ENCODE measurements at places on chromosomes 2 and 18. TPM values are rescaled to one million over a fixed set of nuclear protein-coding genes. Genes with fewer than 3 reads are reported as not detected.
A peak's percentile ranks its signal among the peaks of the same experiment; 100 is the strongest.

DNA sequence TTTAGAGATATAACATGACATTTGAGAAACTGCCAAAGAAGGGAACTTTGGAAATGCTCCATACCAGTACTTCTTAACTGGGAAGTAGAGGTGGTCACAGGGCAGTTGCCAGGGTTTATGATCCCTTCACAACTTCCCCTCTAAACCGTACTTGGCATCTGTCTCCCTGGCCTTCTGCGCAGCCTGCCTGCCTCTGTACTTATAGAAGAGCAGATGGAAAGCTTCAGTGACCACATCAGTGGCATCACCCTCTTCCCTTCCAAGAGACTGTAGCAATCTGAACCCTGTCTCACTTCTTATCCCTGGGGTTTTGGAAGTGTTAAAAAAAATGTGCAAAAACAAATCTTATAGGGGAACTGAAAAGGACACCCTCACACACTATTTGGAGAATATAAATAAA lies 64.1 kb downstream of the EIF2AK3 start:
- H3K36me3 ChIP-seq: peaks cover 8% of the 10 kb centered on the region
- no peak for DNase-seq
- H3K27me3 ChIP-seq: no peaks in the 10 kb centered on the region
- no peaks in the 10 kb centered on the region for H3K4me1 ChIP-seq
- no peak overlapping the region for H3K27ac ChIP-seq

DNA sequence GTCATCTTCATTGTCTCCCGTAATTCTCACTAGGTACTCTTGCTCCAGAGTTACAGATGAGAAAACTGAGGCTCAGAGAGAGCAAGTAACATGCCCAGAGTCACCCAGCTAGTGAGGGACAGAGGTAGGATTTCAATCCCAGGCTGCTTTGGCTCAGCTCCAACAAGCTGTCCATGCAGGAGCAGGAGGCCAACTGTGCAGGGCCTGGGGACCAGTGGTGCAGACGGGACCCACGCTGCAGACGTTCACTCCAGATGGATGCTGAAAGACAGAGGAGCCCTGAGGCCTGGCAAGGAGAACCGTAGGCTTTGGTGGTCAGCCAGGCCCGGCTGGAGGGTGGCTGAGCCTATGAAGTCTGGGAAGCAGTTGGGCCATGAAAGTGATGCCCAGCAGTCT lies 102.6 kb downstream of the MCFD2 start:
- peaks cover 3% of the 10 kb centered on the region for H3K4me1 ChIP-seq
- H3K4me3 ChIP-seq: no peak overlapping the region
- no peak for DNase-seq
- H3K36me3 ChIP-seq: no peaks in the 10 kb centered on the region
- no peak overlapping the region for H3K27ac ChIP-seq

DNA sequence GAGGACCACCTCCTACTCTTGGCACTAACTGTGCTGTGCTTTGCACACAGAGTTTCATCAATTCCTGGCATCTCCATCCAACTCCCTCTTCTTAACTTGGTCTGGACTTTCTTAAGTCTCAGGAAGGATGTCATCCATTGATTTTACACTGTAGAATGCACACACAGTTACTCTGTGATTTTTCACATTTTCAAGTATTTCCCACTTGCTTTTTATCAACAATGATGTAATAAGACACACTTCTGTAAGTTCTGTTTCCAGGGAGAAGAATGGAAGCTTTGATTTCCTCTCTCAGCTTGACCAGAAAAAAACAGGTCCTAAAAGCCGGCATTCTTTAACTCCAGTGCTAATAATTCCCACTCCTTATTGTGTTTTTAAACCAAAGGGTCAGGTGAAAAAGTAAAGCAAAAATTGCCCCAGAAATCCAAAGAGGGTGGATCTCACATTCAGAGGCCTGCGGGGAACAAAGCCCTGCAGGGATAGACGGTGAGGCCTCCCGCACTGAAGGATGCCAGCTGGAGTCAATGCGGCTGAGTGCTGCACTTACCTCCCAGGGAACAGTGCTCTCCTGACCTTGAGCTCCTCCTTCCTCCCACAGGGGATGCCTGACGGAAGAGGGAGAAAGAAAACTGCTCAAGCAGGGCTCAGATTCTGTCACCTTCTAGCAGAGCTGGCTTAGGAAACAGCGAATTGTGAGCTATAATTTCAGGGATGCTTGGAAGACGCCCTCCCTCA lies 83.1 kb downstream of the PDCL3 start:
- H3K36me3 ChIP-seq: peaks cover 3% of the 10 kb centered on the region
- DNase-seq: no peak
- H3K27ac ChIP-seq: no peak overlapping the region
- H3K4me1 ChIP-seq: peaks cover 39% of the 10 kb centered on the region
- no peak overlapping the region for H3K4me3 ChIP-seq
- H3K27me3 ChIP-seq: peaks cover 5% of the 10 kb centered on the region

DNA sequence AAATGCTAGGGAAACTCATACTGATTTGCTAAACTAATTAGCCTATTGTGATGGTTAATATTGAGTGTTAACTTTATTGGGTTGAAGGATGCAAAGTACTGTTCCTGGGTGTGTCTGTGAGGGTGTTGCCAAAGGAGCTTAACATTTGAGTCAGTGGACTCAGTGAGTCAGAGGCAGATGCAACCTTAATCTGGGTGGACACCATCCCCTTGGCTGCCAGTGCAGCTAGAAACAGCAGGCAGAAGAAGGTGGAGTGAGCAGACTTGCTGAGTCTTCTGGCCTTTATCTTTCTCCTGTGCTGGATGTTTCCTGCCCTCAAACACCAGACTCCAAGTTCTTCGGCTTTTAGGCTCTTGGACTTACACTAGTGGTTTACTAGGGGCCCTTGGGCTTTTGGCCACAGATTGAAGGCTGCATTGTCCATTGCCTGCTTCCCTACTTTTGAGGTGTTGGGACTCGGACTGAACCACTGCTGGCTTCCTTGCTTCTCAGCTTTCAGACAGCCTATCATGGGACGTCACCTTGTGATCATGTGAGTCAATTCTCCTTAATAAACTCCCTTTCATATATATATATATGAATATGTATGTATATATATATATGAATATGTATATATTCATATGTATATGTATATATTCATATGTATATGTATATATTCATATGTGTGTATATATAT lies 69.7 kb downstream of the RPRM start:
- H3K4me3 ChIP-seq: no peak overlapping the region
- H3K4me1 ChIP-seq: no peaks in the 10 kb centered on the region
- peaks cover 5% of the 10 kb centered on the region for H3K27me3 ChIP-seq
- H3K27ac ChIP-seq: no peak overlapping the region
- H3K36me3 ChIP-seq: no peaks in the 10 kb centered on the region

DNA sequence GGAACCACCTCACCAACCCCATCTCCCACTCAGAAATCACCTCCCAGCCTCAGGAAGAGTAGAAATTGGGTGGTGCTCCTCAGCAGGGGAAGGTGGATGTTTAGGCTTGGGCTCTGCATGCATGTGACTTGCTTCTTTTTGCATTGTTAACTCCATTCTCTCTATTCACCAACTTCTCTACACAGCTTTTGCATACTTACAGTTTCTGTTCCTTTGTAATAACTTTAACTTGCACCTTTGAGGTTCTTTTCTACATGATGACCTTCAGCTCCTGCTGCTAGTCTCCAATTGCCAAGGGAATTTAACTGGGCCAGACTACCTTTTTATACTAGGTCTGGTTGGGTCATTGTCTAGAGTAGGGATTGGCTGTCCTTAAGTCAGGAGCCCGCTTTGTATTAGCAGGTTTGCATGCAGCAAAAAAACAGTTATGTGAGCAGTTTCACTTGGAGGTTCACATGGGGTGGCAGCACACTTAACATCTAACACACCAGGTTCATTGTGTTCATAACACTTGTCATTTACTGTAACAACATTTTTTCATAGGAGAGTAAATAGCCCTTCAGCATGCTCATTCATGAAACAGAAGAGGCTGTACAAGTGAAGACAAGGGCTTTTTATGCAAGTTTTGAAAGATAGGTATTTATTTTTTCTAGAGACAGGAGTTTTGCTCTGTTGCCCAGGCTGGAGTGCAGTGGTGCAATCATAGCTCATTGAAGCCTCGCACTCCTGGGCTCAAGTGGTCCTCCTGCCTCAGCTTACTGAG lies 12.0 kb downstream of the MRPL35 start:
- DNase-seq: no peak
- H3K27ac ChIP-seq: no peak overlapping the region
- peaks cover 4% of the 10 kb centered on the region for H3K4me1 ChIP-seq
- H3K36me3 ChIP-seq: peaks cover 19% of the 10 kb centered on the region

GRCh38 chr2:239443666-239444567 lies 43.1 kb upstream of the HDAC4 start:
- H3K27ac ChIP-seq: no peak overlapping the region
- no peaks in the 10 kb centered on the region for H3K36me3 ChIP-seq
- peaks cover 16% of the 10 kb centered on the region for H3K4me1 ChIP-seq
- no peak for DNase-seq
- H3K4me3 ChIP-seq: no peak overlapping the region

DNA sequence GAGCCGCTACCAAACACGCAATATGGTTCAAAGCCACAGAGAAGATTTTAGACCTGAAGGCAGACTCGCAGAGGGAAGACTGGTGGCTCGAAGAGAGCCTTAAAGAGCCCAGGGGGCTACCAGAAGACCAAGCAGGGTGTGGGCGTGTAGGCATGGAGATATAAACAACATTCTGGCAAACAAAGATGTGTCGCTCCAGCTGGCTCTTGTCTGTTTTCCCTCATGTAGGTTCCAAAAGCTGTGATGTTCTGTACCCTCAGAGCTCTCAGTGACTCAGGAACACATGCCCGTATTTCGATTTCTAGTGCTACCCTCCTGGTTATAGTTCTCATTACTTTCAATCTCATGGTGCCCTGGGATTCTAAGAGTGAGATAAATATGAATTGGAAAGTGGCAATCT lies 44.5 kb downstream of the DOCK10 start:
- peak overlapping the region; percentile 62 for H3K27ac ChIP-seq
- peaks cover 52% of the 10 kb centered on the region for H3K36me3 ChIP-seq
- peak; percentile 24 for DNase-seq

DNA sequence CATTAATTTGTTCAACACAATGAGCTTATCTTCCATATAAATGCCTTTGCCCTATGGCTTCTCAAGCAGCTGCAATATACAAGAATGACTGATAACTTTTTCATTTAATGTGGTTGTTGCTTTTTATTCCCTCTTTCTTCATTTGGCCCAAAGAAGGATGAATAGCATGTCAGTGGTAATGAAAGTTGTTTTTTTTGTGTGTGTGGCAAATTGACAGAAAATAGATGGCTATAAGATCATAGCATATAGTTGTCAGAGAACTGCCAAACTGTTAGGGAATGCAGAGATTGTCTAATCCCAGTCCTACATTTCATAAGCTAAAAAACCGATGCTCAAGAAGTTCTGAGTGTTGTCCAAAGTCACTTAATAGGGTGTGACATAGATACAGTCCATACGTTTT lies 244.3 kb downstream of the ACTR3 start:
- H3K4me3 ChIP-seq: no peak overlapping the region
- H3K4me1 ChIP-seq: no peaks in the 10 kb centered on the region
- H3K27me3 ChIP-seq: peaks cover 13% of the 10 kb centered on the region

DNA sequence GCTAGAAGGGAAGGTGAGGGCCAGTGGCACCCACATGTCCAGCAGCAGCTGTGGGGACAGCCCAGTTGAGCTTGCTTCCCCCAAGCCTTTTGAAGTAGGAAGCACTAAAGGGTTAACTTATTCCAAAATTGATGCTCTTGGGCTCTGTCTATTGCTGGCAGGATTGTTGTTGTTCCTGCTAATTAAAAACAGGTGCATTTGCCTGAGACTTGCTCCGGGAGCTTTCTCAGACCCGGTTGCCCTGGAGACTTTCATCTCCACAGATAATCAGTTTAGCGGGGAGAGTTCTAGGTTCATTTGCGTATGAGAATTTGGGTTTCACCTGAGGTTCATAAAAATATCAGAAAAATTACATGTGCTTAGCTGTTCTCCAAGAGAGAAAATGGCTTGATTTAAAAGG lies 277.3 kb downstream of the LRATD1 start:
- H3K4me3 ChIP-seq: no peak overlapping the region
- H3K4me1 ChIP-seq: no peaks in the 10 kb centered on the region
- no peaks in the 10 kb centered on the region for H3K36me3 ChIP-seq
- H3K27ac ChIP-seq: no peak overlapping the region
- DNase-seq: no peak

ESPNL gene
- not detected for total RNA-seq

GPC1 gene
- 0.64 TPM for total RNA-seq

CABLES1 gene
- 10.0 TPM for total RNA-seq

CD302 gene
- 0.37 TPM for total RNA-seq

IL18R1 gene
- 21.8 TPM for total RNA-seq
